Fibroblast of skin of abdomen (primary cell): ENCODE measurements at places on chromosomes 2 and 18.

- DNase-seq: no peak
Measured at GRCh38 chr18:34998661-34999060, 42.6 kb upstream of the MAPRE2 start.

DNA sequence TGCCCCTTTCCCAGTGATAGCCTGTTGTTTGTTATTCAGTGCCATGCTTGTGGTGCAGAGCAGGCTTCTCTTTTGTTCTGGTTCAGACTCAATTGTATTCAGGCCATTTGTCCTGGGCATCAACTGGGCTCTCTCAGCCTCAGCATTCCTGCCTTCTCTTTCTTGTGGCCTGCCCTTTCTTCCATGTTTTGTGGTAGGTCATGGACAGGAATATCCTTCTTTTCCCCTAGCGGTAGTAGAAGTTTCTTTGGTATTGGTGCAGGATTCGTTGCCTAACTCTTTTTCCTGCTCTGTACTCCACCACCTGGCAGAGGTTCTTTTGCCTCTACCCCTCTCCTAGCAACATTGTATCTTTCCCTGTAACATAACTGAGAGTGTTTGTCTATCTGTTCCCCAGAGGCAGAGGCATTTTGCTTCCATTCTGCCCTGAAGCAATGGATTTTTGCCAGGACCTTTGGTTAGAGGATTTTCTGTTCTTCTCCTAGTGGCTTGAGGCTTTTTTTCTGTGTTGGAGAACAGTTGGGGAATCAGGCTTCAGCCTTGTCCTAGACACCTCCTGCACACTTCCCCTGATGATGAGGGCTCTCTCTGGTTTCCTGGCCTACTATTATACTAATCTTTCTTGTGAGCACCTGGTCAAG is 68.5 kb downstream of the NCOA1 start:
- peak; percentile 1 for DNase-seq

DNA sequence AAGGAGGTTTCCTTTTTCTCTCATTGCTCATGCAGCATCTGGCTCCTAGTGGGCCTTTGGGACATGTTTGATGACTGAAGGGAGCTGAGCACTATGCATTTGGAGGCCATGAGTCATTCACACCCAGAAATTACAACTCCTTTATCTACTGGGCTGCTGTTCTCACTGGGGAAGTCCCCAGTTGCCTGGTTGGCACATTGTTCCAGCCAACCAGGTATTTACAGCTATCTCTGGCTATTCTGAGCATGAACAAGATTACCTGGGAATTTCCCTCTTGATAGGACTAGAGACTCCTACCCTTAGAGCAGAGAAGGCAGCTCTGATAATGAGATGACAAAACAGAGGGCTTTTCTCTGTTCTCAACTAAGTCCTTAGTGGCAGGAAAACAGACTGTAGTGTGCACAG is 206.5 kb downstream of the SETBP1 start:
- peak; percentile 72 for DNase-seq

GRCh38 chr2:20580690-20581437 is 70.0 kb downstream of the HS1BP3 start:
- DNase-seq: no peak

GRCh38 chr2:25301453-25302352 is 40.0 kb downstream of the DNMT3A start:
- peak; percentile 79 for DNase-seq

- DNase-seq: no peak
Measured at GRCh38 chr2:101105654-101106053, 45.5 kb downstream of the TBC1D8 start.

- DNase-seq: peak; percentile 97
Measured at GRCh38 chr18:40877096-40877495, 1077.9 kb upstream of the PIK3C3 start.

GRCh38 chr2:177593402-177593801 is 200.8 kb downstream of the AGPS start:
- DNase-seq: no peak

- DNase-seq: no peak
Measured at GRCh38 chr18:45374236-45374635, 241.0 kb upstream of the SLC14A2 start.

- DNase-seq: peak; percentile 35
Measured at GRCh38 chr2:30454571-30454970, 7.5 kb downstream of the LCLAT1 start.

DNA sequence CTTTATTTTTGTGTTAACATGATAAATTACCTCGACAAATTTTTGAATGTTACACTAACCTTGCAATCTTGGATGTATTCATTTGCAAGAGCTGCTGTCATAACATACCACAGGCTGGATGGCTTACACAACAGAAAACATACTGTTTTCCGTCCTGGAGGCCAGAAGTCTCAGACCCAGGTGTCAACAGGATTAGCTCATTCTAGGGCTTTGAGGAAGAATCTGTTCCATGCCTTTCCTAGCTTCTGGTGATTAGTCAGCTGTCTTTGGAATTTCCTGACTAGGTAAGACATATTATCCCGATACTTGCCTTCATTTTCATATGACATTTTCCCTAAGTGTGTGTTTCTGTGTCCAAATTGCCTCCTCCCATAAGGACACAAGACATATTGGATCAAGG is 188.6 kb upstream of the CDH19 start:
- peak; percentile 44 for DNase-seq

GRCh38 chr2:104853534-104854497 is at the start of gene POU3F3:
Gene POU3F3 (plus strand): TSS chr2:104854115. CDS start chr2:104855511, 1,396 bp downstream.
- DNase-seq: peak; percentile 76

DNA sequence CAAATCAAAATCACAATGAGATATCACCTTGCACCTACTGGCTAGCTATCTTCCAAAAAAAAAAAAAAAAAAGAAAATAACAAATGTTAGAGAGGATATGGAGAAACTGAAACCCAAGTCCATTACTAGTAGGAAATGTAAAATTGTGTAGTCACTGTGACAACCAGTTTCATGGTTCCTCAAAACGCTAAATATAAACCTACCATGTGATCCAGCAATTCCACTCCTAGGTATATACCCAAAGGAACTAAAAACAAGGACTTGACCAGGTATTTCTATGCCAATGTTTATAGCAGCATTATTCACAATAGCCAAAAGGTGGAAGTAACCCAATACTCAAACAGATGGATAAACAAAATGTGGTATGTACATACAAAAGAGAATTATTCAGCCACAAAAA is 11.7 kb upstream of the SCRN3 start:
- DNase-seq: no peak

DNA sequence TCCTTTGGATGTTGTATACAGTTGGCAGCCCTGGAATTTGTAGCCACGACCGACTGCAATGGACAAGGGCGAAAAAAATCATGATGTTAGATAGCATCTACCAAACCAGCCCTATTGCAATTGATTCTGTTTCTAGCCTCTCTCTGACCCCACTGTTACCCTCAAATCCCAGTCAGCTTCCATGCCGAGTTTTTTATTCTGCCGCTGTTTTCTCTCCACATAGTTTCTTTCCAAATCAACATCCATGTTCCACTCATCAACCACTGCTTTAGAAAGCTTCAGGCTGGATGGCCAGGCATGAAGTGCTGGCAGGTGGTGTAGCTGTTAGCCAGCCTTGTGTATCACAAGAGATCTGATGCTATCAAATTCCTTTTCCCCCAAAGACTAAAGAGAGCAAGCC is 272.8 kb downstream of the FIGN start:
- no peak for DNase-seq

GRCh38 chr2:218755567-218756404 is 26.2 kb upstream of the CYP27A1 start:
- no peak for DNase-seq

DNA sequence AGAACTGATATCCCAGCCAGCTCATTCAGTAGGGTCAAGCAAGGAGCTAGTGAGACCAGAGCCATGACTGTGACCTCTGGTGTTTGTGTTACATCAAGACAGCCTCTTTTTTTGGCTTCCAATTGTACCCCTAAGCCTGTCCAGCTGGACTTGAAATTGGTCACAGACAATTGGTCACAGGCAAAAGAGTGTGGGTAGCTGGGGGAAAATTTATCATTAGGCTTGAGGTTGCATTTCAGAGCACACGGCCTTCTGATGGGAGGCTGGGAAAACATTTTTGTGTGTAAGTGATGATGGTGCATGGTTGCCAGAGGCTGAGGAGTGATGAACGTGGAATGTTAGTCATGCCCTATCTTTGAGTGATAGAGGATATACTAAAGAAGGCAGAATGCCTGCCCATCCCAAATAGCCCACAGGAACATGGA is 285.1 kb upstream of the SLC14A2 start:
- peak; percentile 38 for DNase-seq

DNA sequence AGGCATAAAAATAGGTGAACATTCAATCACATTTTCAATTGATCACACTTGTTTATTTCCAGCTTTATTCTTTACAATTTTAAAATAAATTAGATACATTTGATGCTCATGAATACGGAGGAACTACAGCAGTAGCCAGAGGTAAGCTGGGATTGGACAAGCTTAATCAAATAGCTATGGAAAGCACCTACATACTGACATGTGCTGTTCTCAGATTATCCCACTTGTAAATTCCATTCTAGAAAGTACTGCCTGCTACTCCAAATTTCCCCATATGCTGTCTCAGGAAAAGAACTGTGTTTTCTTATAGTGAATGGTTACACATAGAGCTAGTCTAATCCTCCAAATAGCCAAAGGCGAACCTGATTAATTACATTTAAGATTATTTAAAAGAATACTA is 24.2 kb downstream of the PELI1 start:
- no peak for DNase-seq

- DNase-seq: no peak
Measured at GRCh38 chr18:50614838-50615237, 55.0 kb downstream of the MAPK4 start.

- DNase-seq: no peak
Measured at GRCh38 chr2:30503695-30504052, 56.6 kb downstream of the LCLAT1 start.

DNA sequence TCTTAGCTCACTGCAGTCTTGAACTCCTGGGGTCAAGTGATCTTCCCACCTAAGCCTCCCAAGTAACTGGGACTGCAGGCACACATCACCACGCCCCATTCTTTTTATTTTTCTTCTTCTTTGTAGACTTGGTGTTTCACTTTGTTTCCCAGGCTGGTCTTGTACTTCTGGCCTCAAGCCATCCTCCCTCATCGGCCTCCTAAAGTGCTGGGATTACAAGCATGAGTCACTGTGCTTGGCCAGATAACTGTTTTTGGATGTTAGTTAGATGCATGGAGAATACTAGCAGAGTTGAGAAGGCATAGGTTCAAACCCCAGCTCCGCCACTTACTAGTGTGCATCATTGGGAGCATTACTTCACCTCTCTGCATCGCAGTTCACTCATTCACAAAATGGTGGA is 88.3 kb downstream of the TXNL1 start:
- no peak for DNase-seq

GRCh38 chr2:4579977-4580376 is 876.6 kb downstream of the DCDC2C start:
- no peak for DNase-seq

DNA sequence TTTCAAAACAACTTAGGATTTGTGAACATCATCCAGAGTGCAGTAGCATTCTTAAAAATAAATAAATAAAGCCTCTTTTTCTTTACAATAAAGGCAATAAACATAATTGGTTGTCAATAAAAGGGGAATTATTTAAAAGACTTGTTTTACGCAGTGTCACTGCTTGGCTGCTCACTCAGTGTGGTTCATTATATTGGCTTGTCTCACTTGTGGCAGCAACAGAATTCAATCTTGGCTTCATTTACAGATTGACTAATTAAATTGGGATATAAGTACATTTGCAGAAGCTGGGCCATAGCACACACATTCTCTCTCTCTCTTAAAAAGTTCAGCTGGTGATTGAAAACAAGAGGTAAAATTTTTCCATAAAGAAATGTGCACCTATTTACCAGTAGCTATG is 1027.6 kb downstream of the LRP1B start:
- no peak for DNase-seq
